ENCODE measurements at places on chromosomes 1 and 21. TPM values are rescaled to one million over a fixed set of nuclear protein-coding genes. Genes with fewer than 3 reads are reported as not detected.

- DNase-seq: peak; percentile 94
Observed at GRCh38 chr1:178093494-178093950, 382 bp upstream of the RASAL2 start.

Gene FNBP1L
- total RNA-seq: 4.4 TPM

GRCh38 chr1:41874903-41875411, 43.8 kb downstream of the HIVEP3 start:
- no peak for DNase-seq

Gene ZMPSTE24
- 53.3 TPM for total RNA-seq

DNA sequence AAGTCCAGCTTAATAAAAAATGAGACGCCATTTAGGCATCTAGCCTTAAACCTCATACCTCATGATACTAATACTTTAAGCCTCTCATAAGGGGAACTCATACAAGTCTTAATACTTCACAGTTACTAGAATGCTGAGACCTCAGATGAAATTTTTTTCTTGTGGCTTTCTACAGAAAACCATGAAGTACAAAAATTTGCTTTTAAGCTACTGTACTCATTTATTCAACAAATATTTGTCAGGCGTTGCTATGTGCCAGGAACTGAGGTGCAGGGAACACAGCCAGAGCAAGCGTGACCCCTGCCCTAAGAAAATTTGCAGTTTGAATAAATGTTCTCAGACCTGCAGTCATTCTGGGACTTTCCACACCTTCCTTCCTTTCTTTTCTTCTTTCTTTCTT, 150.6 kb downstream of the MRPL39 start:
- DNase-seq: no peak

GRCh38 chr1:165055581-165055980, 300.9 kb downstream of the LMX1A start:
- no peak for DNase-seq

GRCh38 chr1:1088029-1088800, 14.1 kb upstream of the RNF223 start:
- DNase-seq: no peak

GRCh38 chr21:32392299-32392879, 423 bp downstream of the URB1 start:
- peak; percentile 34 for DNase-seq

DNA sequence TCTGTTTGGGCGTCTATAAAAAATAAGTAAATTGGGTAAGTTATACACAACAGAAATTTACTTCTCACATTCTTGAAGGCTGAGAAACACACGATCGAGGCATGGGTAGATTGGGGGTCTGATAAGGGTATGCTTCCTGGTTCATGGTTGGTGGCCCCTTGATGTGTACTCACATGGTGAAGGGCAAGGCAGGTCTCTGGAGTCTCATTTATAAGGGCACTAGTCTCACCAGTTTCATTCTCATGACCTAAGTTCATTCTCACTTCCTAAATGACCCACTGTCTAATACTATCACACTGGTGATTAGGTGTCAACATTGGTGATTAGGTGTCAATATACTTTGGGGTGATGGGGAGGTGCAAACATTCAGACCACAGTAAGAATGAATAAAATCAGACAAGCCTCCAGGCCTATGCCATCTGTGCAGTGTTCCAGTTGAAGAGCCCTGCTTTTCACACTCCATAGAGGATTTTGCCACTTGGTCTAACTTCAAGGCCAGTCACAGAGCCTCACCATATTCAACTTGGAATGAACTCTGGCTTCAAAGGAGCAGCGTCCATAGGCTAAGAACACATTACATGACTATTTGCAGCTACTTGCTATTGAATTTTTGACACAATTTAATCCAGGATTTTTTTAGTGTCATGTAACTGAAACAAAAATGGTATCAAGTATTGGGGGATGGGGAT, 2.5 kb upstream of the GBP4 start:
- DNase-seq: no peak

GRCh38 chr1:235073331-235073967, 55.2 kb downstream of the TOMM20 start:
- no peak for DNase-seq

DNA sequence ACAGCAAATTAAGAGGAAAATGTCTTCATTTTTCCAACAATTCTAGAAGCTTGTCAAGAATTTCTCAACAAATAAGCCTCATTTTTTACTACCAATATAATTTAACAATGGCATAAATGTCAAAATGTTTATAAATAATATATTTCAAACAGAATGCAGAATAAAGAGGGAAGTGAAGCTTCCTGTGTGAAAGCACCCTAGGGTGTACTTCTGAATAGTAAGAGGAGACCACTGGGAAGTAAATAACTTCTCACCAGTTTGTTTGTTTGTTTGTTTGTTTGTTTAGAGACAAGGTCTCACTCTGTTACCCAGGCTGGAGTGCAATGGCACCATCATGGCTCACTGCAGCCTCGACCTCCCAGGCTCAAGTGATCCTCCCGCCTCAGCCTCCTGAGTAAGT, 244.3 kb downstream of the SLC45A1 start:
- DNase-seq: no peak

Gene LRRC7
- 0.49 TPM for total RNA-seq

Measured in K562 (cell line).